ENCODE measurements at places on chromosomes 5 and 9.

DNA sequence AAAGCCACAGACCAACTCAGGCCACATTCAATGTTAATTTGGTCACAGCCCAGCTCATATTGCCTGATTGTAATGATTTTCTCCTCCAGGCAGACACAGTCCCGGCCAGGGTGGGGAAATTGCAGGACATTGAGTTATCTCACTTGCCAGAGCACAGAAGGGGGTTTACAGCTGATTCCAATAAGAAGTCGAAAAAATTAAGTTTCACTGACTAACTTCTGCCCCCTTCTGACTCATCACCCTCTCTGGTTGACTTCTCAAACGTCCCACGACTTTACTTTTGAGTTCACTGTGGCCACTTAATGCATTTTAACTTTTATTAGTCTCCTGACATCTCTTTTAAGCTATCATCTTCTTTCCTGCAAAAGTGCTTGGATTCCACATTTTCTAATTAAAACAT lies 321.4 kb upstream of the WWC1 start:
- no peak for DNase-seq

- DNase-seq = no peak
Observed at GRCh38 chr5:2697446-2698200, 53.9 kb downstream of the IRX2 start.

- DNase-seq = no peak
Observed at GRCh38 chr5:24644761-24645160, at the start of gene CDH10. TSS of gene CDH10 (minus strand) at chr5:24644978. CDS start at chr5:24593490, 51,488 bp downstream.

DNA sequence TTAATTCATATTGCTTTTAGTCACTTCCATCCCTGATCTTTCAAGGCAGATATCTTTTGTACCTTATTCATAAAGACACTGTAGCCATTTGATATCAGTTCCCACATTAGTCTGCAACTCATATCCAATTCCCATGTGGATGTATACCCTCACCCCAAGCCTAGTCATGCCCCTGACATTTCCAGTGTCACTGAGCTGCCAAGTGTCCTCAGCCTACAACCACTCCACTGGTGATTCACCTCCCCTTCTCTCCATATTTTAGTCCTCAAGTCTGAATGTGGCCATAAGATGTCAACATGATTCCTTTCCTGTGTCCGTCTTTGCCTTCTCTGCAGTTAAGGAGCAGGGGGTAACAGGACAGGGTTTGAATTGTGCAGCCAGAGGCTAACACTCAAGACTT lies 346.9 kb downstream of the RAB3C start:
- no peak for DNase-seq

DNA sequence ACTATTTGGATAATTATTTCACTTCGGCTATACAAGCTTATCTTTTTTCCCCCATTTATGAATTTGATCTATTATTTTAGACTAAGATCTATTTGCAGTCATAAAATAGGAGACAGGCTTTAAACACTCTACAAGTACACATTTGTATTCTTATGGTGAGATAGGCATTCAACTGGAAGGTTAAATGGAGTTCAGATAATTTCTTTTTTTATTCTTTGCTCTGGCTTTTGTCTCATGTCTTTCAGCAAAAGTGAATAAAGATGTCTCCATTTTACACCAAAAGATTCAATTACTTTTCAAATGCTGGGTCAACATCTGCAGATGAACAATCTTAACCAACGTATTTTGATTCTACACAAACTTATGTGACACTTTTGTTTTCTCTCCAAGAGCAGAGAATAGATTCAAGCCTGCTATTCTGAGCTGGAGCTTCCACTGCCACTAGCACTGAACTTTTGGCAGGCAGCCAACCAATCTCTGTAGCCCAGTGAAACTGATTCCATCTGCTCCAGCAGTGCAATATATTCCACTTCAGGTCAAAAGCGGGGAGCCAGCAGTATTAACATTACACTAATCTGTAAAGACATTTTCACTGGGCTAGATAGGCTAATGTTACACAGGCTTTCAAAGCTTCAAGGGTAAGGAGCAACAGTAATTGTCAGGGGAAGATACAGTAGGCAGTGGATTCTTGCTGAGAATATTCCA lies 452.0 kb upstream of the ZNF608 start:
- no peak for DNase-seq

- no peak for DNase-seq
Observed at GRCh38 chr5:38479315-38479904, 77.0 kb downstream of the LIFR start.

- DNase-seq = no peak
Observed at GRCh38 chr5:138233280-138233679, 20.2 kb upstream of the CDC23 start.

GRCh38 chr9:125646217-125646616 lies 60.8 kb downstream of the MAPKAP1 start:
- no peak for DNase-seq

All from chondrocyte (in vitro differentiated cells).